ENCODE measurements at places on chromosomes 2 and 18.

DNA sequence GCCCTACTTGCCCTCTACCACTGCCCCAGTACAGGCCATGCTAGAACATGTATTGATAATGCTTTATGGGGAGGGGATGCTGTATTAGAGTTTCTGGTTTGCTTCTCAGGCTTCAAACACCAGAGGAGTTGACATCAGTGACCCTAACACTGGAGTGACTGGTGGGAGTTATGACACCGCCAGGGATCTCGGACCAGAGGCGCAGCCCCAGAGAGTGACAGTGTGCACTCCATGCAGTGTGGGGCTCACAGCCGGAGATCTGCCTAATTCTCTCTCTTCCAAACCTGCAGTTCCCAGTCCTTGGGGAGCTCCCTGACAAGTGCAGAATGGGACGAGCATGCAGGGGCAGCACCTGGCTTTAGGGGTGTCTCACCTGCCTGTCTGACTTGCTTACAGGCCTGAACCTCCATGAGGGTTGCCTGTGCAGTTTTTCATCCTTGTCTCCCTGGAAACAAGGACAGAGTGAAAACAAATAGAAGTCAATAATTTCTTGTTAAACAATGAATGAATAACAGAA lies 244.9 kb upstream of the MYT1L start:
- DNase-seq: no peak

DNA sequence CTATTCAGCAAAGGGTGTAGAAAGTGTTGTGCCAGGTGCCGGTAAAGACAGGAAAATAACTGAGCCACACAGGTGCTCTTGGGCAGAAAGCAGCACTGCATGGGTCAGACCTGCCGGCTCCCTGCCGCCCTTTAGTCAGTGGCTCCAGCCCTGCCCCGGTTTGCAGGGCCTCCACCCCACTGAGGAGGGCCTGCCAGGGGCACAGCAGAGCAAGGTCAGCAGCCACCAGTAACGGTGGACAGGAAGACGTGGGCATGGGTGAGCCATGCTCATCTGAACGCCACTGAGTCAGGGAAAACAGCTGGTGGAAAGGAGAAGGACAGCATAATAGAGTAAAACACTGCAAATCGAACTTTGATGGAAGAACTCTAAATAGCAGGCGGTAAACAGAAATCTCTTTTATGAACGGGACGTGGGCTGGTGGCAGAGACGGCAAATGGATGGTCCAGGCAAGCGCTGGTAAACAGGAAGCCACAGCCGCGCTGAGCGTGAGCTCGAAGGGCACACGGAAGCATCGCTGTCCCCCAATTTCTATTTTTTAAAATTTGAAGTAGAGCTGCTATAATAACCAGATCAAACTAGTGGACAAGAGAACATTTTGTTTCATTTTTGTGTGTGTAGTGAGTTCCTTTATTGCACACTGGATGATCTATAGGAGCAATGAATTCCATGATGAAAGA lies 141.8 kb upstream of the ALKAL2 start:
- no peak for DNase-seq

DNA sequence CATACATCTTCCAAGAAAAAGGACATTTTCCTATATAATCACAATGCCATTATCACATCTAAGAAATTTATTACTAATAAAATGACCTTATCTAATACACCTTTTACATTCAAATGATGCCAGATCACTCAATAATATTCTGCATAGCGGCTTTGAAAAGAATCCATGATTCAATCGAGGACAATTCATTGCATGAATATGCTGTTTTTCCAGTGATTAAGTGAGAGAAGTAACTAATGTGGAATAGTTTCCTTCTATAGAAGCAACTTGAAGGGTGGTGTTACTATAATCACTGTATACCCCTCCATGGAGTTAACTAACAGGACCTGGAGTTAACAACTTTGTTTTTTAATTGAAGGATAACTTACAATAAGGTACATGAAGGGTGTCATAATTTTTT lies 9.1 kb downstream of the PLEK start:
- no peak for DNase-seq

DNA sequence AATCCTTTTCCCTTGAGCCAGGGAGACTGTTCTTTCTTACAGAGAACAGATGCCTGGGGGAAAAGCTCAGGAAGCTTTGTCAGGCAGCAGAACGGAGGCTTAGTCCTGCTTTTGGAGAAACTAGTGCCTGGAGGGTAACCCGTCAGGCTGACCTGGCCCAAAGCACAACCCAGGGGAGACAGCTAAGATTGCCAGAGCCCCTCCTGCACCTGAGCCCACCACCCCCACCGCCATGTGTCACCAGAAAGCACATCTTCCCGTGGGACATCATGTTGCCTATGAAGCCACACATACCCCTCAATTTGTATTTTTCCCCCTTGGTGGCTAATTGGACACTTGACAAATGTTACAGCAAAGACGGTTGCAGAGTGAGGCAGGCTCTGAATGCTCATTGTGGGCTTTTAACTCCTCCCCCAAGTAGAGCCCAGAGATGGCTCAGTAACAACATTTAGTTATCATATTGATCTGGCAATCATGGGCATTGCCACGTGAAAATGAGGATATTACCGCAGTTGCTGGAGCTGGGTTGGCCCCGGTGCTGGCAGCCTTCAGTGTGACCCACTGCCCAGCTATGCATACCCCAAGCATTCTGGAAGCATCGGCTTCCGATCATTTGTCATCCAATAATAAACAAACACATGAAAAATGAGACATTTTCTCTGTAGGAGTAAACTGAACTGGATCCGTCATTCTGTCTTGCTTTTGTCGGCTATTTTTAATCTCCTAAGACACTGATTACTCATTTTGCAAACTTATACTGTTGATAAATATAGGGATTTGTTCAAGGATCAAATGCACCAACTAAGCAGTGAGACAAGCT lies 229.5 kb downstream of the ATAD2B start:
- DNase-seq: no peak

GRCh38 chr2:198901894-198902293 lies 555.8 kb downstream of the SATB2 start:
- DNase-seq: no peak

DNA sequence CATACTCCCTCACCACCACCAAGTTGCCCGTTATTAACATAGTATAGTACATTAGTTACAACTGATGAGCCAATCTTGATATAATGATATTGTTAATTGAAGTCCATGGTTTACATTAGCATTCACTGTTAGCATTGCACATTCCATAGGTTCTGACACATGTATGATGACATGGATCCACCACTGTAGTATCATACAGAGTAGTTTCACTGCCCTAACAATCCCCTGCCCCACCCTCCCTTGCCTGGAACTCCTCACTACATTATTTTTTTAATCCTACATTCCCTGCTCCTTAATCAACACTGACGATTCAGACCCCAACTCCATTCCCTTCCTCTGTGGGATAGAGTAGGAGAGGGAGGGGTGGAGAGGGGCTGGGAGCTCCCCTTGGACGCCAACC lies 20.2 kb upstream of the ST3GAL5 start:
- DNase-seq: no peak

DNA sequence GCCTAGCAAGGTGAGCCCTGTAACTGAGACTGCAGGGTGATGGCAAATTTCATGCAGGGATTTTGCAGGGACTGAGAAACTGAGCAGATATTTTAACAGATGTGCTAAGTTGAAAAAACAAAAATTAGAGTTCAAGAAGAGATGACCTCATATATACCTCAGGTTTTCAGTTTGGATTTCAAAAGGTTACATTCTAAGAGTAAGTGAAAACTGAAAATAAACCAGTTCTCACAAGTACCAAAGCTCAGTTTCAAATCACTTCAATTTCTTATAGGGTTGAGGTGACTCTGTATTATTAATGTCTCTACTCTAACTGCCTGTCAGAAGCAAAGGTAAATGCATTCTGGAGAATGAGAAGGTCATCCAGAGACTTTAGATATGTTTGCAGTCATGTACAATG lies 237.4 kb upstream of the VRK2 start:
- no peak for DNase-seq

- DNase-seq: no peak
Observed at GRCh38 chr2:120632796-120633646, 102.6 kb upstream of the GLI2 start.

GRCh38 chr2:60899892-60900249 lies 18.5 kb downstream of the REL start:
- DNase-seq: no peak

DNA sequence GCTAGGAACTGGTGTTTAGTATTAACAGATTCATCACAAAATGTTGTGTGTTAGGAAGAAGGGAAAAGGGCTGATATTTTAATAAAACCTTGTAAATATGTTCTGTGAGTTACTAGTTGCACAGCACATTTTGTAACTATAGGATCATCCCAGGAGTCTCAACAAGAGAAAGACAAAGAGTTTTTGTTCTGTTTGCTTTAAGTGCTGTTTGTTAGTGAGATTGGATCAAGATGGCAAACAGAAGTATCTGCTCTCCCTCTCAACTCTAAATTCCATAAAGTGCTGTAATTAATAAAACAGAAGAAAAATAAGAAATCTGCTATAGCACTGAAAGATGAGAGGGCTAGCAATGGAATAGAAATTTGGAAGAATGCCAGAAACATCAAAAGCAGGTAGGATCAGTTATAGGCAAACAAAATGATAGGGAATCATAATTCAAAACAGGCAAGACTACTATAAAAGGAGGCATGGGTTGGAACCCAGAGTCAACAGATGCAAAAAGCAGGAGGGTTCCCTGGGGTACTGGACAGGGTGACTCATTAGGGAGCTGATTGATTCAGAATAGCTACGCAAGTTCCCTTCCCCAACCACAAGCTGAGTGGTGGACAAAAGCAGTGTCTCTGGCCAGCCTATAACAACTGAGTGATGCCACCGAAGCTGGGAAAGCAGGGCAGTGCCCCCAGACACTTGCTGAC lies 75.8 kb downstream of the DYNC1I2 start:
- no peak for DNase-seq

DNA sequence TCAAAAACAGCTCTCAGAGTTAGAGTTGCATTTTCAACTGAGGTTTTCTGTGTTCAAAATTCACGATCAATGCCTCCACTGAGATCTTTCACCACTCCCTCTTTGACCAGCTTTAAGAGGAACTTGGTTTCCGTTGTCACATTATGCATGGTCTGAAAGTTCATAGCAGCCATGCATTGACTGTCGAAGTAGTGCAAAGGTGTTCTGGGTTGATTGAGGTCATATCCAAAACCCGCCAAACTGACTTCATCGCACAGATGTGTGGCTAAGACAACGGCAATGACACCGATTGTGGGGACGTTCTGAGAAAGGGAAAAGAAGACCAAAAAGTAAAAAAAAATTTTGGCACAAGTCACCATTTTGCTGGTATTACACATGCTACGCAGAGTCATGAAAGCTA lies 48.7 kb downstream of the ST3GAL5 start:
- no peak for DNase-seq

- no peak for DNase-seq
Observed at GRCh38 chr2:26850505-26850904, 2.6 kb downstream of the DPYSL5 start.

GRCh38 chr18:8045160-8045883 lies 478.2 kb downstream of the PTPRM start:
- no peak for DNase-seq

- DNase-seq: no peak
Observed at GRCh38 chr2:157471078-157471477, 27.2 kb upstream of the CYTIP start.

GRCh38 chr2:1644427-1644826 lies 99.9 kb downstream of the PXDN start:
- no peak for DNase-seq

DNA sequence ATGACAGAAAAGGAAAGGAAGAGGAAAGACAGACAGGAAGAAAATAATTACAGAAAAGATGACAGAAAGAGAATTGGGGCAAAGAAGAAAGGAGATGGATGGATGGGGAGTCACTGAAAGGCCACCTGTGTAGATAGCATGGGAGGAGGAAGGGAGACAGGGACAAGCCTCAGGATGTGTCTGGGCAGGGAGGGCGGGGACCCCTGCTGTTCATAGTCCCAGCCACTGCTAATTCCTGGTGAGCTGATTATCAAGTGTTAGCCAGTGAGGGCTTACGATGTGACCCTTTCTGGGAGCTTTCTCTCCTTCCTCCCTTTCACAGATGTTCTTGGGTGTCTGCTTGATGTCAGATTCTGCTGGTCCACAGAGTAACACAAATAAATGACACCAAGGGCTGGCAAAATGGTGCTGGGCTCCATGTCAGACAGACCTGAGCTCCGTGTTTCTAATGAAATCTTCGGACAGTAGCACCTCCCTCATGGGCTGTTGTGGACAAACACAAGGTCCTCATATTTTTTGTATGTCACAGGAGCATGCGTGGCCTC lies 13.6 kb downstream of the FHOD3 start:
- DNase-seq: no peak

- DNase-seq: no peak
Observed at GRCh38 chr18:22191923-22192322, 22.5 kb downstream of the GATA6 start.

GRCh38 chr18:48428475-48429177 lies 19.4 kb upstream of the ZBTB7C start:
- no peak for DNase-seq

DNA sequence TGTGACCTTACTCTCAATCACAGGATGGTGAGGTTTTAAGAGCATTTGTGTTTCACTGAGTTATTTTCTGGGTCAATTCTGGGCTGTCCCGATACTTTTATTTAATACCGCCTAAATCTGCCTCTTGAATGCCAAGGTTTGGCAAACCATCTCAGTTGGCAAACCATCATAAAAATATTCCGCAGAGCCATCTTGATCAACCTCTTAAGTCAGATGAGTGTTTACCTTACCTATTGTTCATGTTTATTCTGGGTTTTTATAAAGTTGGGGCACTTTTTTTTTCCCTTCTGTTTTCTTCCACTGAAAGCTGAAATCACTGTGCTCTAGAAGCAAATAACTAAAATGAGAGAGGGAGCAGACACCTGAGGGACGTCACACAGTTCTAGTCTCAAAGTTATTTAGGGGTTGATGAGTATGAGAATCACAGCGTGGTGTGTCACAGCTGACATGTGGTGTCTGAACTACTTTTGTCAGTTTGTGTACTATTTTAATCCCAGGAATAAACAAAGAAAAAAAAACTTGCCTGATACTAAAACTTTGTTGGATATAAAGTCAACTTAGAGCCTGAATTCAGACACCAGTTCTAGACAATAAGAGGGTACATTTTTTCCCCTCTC lies 48.6 kb downstream of the ETAA1 start:
- DNase-seq: no peak

DNA sequence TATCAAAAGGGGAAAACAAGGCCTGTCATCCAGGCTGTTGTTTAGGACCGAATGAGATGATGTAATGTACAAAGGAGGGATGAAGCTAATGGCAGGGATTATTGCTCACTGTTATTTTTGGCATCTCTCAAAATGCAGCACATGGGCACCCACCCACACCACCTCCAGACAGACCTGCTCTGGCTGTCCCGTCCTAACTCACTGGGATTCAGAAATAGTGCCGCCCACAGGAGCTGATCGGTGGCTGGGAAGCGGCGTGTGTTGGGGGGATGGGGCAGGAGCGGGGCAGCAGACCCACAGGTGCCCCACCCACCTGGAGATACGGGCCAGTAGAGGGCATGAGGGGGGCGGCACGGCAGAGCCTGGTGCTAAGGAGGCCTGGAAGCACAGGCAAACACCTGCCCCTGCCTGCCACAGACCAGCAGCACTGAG lies 52.2 kb downstream of the CRACDL start:
- DNase-seq: no peak

GRCh38 chr18:63534615-63535014 lies 7.6 kb upstream of the SERPINB12 start:
- no peak for DNase-seq
